ENCODE measurements at places on chromosomes 4 and X. TPM values are rescaled to one million over a fixed set of nuclear protein-coding genes. Genes with fewer than 3 reads are reported as not detected.

Gene GATA1
- total RNA-seq = not detected

Gene TRO
- 7.2 TPM for total RNA-seq

Gene CT47B1
- total RNA-seq = not detected

Gene CXCL3
- total RNA-seq = 1.2 TPM

Gene GPR82
- total RNA-seq = not detected

Gene PNMA6F
- total RNA-seq = not detected

Data from pulmonary artery endothelial cell (primary cell).